Stimulated activated CD4-positive, alpha-beta T cell treated with anti-CD3 and anti-CD28 coated beads, Interleukin-12 subunit alpha, Interleukin-12 subunit beta, amount 100 ng/mL, for 24 hours (primary cell): ENCODE measurements at places on chromosomes 13 and 19.

- DNase-seq = no peak
Measured at GRCh38 chr13:86906127-86906874, 764.9 kb upstream of the SLITRK5 start.

DNA sequence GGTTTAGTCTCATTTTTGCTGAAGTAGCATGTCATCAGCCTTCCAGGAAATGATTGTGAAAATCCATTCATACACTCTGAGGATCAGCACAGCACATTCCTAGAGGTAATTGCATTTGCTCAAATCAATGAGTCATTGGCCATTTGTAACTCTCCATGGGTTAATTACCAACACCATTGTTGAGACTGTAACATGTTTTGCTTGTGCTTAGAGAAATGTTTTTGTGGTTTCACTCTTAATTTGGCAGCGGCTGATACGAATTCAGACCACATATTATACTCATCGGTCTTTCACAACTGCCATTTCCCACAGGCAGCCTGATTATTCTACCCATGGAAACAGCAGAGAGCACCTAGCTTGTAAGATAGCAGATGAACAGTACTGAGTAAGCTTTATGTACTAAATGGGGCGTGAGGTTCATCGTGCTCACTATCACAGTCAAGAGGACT, 110.3 kb downstream of the NHLRC3 start:
- no peak for DNase-seq

- DNase-seq = no peak
Measured at GRCh38 chr19:32671883-32672593, 2.9 kb downstream of the ANKRD27 start.

DNA sequence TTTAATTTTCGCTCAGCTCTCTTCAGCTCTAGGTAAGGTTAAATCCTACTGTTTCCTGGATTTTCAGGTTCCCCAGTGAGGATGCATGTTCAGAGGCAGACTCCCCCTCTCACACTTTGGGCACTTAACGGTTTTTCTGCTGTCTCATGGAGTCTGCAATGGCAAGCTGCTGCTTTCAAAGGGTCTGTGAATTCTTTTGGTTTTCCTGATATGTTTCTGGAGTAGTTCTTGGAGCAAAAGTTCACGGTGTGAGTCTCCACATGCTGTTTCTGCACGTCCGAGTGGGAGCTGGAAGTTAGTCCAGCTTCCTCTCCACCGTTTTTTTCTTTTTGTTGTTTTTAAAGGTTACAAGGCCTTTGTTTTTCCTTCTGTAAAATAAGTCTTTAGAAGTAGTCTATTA, 35.4 kb downstream of the DNAJC15 start:
- no peak for DNase-seq

DNA sequence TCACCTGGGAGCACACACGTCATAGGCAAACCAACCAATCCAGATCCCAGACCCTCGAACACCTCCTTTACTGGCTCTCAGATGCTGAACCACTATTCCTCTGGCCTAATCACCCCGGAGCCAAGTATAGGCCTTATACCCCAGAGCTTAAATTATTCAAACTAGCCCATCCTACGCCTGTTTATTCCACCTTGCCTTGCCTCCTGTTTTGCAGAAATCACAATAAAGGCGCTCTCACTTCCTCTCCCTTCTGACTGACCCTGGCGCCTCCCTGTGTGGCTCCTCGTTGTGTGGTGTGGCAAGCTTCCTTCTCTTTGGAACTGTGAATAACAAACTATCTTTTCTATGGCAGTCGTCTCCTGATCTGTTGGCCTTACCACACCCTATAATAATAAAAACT, 354.9 kb downstream of the ENOX1 start:
- no peak for DNase-seq

DNA sequence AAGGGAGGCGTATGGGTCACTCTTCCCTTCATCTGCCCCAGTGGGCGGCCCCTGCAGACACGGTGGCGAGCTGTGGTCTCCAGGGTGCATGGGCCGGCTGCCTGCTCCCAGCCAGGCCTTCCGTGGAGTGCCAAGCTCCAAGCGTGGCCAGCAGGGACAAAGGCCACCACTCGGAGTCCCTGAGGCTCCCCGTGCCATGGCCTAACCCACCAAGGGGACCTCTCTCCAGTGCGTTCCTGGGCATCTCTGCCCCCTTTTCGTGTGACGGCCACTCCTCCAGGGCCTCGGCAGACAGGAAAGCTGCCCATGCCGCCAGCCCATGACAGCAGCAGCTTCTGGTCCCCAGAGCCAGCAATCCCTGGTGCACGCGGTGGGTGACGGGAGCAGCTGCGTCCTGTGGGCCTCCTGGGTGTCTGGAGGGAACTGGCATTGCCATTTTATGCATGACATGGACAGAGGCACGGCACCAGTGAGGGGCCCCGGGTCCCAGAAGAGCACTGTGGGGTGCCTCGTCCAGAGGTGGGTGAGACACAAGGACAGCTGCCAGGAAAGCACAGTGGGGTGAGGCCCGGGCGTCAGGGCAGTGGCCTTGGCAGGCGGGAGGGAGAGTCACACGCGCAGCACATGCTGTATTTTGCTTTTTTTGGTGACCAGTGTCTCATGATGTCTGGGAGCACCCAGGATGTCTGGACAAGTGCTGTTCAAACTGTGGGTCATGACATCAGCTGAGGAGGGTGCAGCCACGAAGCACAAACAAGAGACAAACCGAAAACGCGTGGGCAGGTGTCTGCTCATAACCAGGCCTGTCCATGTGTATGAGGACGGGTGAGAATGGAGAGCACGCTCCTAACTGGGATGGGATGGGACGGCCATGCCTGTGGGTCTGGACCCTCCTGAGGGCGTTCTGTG, 32.3 kb downstream of the CEBPG start:
- no peak for DNase-seq

- DNase-seq = no peak
Measured at GRCh38 chr13:49635599-49636433, 7.5 kb downstream of the ARL11 start.

DNA sequence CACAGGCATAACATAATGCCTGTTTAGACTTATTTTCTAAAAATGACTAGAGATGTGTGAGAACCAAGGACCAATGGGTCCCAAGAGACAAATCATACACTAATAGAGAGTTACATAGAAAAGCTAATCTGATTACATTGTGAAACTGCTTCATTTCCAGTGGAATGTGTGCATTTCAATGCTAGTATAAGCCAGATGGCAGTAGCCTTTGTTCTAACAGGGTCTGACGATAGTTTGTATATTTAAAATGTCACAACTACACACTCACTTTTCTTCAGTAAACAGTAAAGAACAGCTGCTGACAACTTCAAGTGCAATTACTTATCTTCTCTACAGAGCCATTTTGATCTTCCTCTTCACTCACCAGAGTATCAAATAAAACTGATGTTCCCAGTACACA, 4.3 kb upstream of the SLITRK5 start:
- no peak for DNase-seq

- DNase-seq = no peak
Measured at GRCh38 chr13:48501705-48502104, 31.2 kb downstream of the RCBTB2 start.

DNA sequence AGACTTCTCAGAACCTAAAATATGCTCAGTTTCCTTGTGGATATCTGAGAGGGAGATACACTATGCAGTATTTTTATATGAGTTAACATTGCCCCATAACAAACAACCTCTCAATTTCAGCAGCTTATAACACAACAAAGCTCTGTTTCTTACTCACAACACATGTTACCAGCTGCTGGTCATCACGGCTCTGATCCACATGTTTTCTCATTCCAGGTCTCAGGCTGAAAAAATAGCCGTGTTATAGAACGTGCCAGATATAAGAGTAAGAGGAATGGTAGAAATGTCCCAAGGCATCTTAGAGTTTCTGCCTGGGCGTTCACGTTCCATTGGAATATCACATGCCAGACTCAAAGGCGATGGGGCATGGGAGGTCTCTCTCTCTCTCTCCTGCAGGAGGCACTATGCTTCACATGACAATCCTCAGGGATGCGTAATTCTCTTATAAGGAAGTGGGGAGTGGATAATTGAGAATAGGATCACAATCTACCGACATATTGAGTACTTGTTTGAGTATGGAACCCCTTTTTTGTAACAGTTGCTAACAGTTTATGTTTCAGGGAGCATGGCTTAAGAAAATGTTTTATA, 246.6 kb downstream of the NHLRC3 start:
- DNase-seq = no peak

DNA sequence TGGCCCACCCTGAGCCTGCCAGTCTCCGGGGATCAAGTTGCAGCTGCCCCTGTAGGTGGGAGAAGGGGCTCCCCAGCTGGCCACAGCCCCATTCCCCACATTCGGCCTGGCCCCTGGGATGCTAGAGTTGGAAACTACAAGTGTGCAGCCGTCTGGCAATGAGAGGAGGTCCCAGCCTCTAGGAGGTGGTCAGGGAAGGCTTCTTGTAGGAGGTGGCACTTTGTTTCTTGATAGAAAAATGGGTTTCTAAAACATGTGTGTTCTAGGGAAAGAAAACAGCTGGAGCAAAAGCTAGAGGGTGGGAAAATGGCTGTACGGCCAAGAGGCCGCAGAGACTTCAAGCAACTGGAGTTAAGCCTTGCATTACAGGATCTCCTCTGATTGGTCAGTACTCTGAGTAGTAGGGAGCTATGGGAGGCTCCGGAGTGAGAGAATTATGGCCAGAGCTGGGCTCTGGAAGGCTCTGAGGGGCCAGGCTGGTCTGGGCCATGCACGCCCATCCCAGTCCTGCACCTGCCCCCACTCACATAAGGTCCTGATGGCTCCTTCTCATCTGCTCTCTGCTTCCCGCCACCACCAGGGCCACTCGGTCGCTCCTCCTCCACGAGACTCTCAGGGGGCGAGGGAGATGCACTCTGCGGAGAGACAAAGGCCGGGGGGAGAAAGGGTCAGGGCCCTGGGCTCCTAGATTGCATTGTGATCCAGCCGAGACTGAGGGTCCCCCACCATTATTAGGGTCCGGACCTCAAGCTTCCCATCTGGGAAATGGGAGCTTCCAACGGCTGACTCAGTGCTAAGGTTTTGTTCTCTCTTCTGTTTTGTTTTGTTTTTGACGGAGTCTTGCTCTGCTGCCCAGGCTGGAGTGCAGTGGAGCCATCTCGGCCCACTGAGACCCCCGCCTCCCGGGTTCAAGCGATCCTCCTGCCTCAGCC, 13.7 kb downstream of the TLE2 start:
- DNase-seq = no peak

- DNase-seq = no peak
Measured at GRCh38 chr13:76942363-76942762, 5.9 kb upstream of the ACOD1 start.

GRCh38 chr13:36975172-36975571, 24.0 kb downstream of the ALG5 start:
- DNase-seq = no peak

DNA sequence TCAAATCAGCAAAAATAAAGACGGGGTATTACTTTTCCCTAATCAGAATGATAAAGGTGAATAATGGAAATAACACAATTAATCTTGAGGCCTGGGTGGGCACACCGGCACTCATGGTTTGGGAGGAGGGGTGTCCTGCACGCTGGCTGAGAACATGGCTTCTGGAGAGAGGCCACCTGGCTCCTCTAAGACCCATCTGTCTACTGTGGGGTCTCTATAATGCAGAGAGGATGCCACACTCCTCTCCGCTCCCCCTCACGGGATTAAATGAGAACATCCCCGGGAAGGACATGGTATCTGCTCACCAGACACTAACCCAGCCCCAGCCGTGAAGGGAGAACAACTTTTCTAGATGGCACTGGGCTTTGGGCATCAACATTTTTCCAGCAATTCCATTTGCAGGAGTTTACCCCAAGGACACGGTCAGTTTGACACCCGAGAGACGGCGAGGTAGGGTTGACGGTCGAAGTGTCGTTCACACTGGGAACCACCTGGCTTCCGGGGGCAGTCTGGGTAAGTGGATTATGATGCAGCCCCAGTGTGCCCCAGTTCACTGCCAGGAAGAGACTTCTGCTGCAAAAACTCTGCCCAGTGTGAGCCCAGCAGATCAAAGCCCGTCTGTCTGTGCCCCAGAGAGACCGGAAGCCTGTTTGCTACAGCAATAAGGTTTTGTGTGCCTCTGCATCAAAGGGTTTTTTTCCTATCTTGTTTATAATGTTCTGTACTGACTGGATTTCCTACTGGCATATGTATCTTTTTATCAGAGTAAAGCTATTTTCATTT, 56.6 kb downstream of the CEBPG start:
- no peak for DNase-seq

DNA sequence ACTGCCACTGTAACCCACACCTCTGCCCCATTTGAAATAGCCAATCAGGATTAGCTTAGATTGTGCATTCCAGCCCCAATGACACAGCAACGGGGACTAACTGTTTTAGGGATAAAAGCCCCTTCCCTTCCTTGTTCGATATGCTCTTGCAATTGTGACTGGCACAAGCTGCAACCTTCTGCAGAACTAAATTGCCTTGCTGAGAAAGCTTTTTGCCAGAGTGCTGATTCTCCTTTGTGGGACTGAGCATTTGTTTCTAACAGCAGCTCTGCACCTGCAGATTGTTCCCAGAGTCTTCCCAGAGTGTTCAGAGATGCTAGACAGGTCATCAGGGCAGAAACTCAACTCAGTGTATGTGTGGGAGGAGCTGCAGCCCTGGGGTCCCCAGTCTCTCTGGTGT, 115.8 kb downstream of the ZNF675 start:
- no peak for DNase-seq

GRCh38 chr19:46515879-46516350, 20.2 kb upstream of the PNMA8B start:
- no peak for DNase-seq

GRCh38 chr13:102558029-102558428, 38.8 kb upstream of the TPP2 start:
- DNase-seq = no peak

DNA sequence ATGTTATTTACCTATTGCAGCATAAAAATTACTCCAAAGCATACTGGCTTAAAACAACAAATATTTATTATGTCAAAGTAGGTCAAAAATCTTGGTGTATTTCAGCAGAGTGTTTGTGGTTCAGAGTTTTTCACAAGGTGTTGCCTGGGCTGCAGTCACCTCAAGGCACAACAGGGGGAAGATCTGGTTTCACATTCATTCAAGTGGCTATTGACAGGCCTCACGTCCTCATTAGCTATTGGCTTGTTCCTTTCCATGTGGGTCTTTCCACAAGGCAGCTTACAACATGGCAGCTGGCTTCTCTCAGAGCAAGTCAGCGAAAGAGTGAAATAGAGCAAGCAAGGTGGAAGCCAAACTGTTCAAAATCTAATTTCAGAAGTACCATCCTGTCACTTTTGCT, 602.9 kb downstream of the OLFM4 start:
- DNase-seq = no peak

DNA sequence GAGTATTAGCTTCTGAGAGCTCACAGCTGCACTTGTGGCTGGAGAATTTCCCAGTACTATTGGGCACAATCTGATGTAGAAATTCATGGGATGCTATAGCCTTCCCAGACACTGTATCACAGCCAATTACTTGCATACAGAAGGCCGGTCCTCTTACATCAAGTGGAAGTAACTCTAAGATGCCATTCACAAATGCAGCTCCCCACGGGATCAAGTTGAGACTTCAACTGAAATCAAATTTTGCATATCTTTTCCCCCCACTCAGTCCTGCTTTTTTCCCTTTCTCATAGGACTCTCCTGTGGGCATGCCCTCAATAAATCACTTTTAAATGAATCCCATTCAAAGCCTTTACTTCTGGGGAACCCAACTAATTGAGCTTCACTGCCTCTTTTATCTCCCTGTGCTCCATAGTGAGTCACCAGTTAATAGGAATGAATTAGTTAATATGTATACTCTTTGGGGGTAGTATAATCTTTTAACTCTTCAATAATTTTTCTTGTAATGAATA, 1970.8 kb downstream of the OLFM4 start:
- DNase-seq = no peak
